HCT116 (cell line): ENCODE measurements at places on chromosomes 2 and 18.

- DNase-seq, result no peak
Observed at GRCh38 chr18:8030201-8030600, 463.1 kb downstream of the PTPRM start.

- DNase-seq, result no peak
Observed at GRCh38 chr2:101710036-101710435, 12.5 kb downstream of the MAP4K4 start.

DNA sequence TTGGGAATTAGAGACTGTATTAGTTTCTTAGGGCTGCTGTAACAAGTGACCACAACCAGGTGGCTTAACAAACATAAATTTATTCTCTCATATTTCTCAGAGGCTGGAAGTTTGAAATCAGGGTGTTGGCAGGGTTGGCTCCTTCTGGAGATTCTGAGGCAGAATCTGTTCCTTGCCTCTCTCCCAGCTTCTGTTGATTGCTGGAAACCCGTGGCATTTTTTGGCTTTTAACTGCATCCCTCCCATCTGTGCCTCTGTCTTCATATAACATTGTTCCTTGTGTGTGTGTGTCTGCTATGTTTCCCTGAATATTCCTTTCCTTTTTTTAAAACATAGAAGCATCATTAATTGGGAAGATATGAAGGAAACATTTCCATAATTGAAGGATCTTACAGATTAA lies 448.1 kb upstream of the DCC start:
- DNase-seq, result no peak

DNA sequence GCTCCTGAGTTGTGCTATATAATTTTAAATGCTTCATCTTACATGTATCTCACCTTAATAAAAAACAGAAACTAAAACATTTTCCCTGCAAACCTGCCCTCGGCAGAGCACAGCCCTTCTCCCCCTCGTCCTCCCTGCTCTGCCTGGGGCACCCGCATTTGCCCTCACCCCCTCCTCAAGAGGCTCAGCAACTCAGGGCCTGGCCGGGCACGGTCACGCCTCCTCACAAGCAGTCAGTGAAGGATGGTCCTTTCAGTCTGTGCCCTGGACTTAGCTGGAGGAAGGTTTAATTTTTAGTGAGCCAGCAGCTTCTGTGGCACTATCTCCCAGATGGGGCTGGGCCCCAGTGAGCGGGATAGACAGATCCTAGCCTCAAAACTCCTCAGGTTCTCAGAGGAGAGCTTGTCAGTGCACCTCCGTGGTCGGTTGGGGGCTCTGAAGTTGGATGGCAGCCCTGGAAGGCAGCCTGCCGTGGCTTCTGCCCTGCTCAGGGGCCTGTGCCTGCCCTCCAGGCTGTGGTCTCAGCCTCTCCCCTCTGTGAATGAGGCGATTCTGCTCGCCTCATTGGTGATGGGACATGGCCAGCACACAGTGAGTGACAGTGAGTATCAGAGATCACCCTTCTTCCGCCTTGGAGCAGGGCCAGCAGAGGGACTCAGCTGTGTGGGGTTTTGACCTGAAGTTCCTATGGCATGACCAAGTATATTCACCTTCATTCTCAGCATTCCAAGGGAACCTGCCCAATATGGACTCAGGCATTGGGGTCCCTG lies 56.3 kb upstream of the AFF3 start:
- no peak for DNase-seq
